ENCODE measurements at places on chromosomes 16 and 17. TPM values are rescaled to one million over a fixed set of nuclear protein-coding genes. Genes with fewer than 3 reads are reported as not detected.

GCGR gene
- total RNA-seq, result not detected

PDE6G gene
- total RNA-seq, result 0.49 TPM

C17orf78 gene
- not detected for total RNA-seq

MT1H gene
- total RNA-seq, result not detected

RNF222 gene
- total RNA-seq, result 3.3 TPM

GAS7 gene
- total RNA-seq, result 60.8 TPM

TP53 gene
- total RNA-seq, result 30.2 TPM

EME1 gene
- total RNA-seq, result 3.6 TPM

PLEKHM1 gene
- 14.9 TPM for total RNA-seq

HOXB13 gene
- total RNA-seq, result not detected

MT1M gene
- total RNA-seq, result 1.5 TPM

MPHOSPH6 gene
- total RNA-seq, result 29.7 TPM
